ENCODE measurements at places on chromosomes 6 and 20. TPM values are rescaled to one million over a fixed set of nuclear protein-coding genes. Genes with fewer than 3 reads are reported as not detected.

Gene B4GALT5
- total RNA-seq, result 75.7 TPM

Gene HBS1L
- total RNA-seq, result 67.2 TPM

Gene TFEB
- total RNA-seq, result 35.4 TPM

Gene HTR1E
- not detected for total RNA-seq

Gene OR2H2
- total RNA-seq, result not detected

Gene CRIP3
- not detected for total RNA-seq

Gene SRC
- 1.4 TPM for total RNA-seq

Gene RFX6
- not detected for total RNA-seq

Gene SLC22A1
- total RNA-seq, result 2.7 TPM

Gene SCUBE3
- not detected for total RNA-seq

Gene ISM1
- 0.99 TPM for total RNA-seq

Gene NUDT3
- 70.5 TPM for total RNA-seq

Gene ARMH2
- not detected for total RNA-seq

Gene PNRC1
- total RNA-seq, result 552 TPM

Gene CAPN11
- total RNA-seq, result 0.32 TPM

Gene MOG
- total RNA-seq, result not detected

Gene NFKBIE
- total RNA-seq, result 2.7 TPM

Gene SMOC2
- 90.3 TPM for total RNA-seq

Gene RAB5IF
- 143 TPM for total RNA-seq

Gene MEP1A
- total RNA-seq, result not detected

Gene F13A1
- 58.9 TPM for total RNA-seq

Gene PDE7B
- total RNA-seq, result 4.3 TPM

Gene ME1
- 33.2 TPM for total RNA-seq

Gene POU5F1
- not detected for total RNA-seq

Gene WFDC10B
- total RNA-seq, result not detected

Gene C20orf96
- 1.7 TPM for total RNA-seq

Gene LAMA5
- total RNA-seq, result 34.2 TPM

Gene RGS19
- total RNA-seq, result 3.5 TPM

Gene MAK
- not detected for total RNA-seq

Gene EDN1
- total RNA-seq, result 3.7 TPM

Gene EDN3
- total RNA-seq, result 1.7 TPM

Gene SIGLEC1
- 6.2 TPM for total RNA-seq

Gene ALDH5A1
- 37.0 TPM for total RNA-seq

Gene BCLAF1
- total RNA-seq, result 110 TPM

Gene AIG1
- 12.2 TPM for total RNA-seq

Gene MAS1
- not detected for total RNA-seq

Gene SLC35D3
- not detected for total RNA-seq

Gene GPR63
- total RNA-seq, result 0.08 TPM

Gene POM121L2
- not detected for total RNA-seq

Gene PRPF6
- 63.1 TPM for total RNA-seq

Gene CYP21A2
- 9.9 TPM for total RNA-seq

Gene SGK2
- not detected for total RNA-seq

Gene WDR27
- 6.3 TPM for total RNA-seq

Gene TJAP1
- total RNA-seq, result 36.8 TPM

Gene ANKEF1
- total RNA-seq, result 1.1 TPM

Gene EMILIN3
- not detected for total RNA-seq

Gene RAET1G
- total RNA-seq, result not detected

Gene TCP1
- 228 TPM for total RNA-seq

Gene PAK5
- not detected for total RNA-seq

Gene IL17A
- not detected for total RNA-seq

Gene TCP11
- total RNA-seq, result not detected
